ENCODE measurements at places on chromosomes 3 and 15.

DNA sequence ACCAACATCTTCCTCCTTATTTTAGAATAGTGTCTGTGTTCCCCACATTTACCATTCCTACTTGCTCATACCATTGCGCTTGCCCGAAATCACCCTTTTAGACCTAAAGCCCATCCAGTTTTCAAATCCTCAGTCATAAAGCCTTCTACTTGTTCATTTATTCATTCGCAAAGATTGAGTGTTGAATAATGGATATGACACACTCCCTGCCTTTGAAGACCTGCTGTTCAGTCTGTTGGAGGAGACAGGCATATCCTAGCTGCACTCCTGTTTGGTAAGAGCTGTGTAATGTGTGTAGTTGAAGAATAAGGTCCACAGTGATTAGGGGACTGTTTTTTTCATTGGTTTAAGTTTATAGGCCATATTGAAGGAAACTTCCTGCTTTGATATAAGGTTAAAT, 1.7 kb downstream of the CNOT10 start:
- no peak for DNase-seq

GRCh38 chr3:177758126-177758525, 560.8 kb upstream of the TBL1XR1 start:
- no peak for DNase-seq

DNA sequence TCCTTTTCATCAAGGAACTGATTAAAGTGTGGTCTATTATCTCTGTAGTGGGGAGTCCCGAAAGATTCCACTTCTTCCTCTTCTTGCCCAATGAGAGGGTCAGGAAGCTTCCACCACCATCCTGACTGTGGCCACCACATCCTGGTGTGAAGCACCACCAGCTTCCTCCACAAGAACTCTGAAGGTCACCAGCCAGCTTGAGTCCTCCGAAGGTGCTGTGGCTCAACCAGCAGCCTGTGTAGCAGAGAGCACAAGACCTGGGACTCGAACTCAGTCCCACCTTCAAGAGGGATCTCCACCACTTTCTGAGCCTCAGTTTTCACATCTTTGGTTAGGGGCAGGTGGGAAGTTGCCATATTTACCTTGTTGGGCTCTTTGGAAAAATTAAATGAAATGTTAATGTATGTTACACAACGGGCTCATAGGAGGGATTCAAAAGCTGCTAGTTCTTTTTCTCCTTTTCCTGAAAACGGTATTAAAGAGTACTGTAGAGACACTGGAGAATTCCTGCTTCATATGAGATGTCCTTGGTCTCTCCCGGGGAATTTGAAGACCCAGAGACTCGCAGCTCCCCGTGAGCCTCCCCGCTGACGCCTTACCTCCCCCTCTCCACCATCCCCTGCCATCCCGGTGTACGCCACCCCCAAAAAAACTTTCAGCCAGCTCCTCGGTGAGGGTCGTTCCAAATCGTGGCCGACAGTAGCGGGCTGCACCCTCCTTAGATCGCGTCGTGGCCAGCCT, 816 bp upstream of the ACAN start:
- DNase-seq = no peak

DNA sequence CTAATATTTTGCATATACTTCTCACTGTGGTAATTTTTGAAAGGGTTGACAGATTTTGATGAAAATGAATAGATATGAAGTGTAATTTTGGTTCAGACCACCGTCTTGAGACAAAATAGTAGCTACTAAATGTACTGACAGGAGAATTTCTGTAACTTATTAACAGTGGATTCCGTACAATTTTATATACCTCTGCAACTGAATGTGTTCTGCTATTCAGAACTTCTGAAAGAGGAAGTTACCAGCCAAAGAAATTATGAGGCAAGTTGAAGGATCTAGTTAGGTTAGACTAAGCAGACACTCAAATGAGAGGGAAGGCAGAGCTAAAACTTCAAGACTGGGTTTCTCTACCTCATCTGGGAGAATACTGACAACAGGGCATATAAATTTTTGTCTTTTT, 29.4 kb downstream of the GAP43 start:
- no peak for DNase-seq

DNA sequence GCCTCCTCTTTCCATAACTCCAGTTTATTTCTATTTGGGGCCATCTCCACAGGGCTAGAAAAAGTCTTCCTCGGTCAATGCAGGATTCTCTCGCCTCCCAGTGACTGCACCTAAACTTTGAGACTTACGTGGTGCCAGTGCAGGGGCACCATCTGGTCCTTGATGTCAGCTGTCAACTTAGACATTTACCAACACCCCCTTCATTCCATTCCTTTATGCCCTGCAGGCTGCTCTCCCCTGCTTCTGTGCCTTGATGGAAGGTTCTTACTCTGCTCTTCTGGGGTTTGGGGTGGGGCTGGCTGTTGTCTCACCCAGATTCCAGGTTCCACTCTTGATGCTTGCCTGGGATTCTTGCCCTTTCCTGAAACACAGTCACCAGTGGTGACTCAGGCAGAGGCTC, 101.8 kb downstream of the ST8SIA2 start:
- no peak for DNase-seq

DNA sequence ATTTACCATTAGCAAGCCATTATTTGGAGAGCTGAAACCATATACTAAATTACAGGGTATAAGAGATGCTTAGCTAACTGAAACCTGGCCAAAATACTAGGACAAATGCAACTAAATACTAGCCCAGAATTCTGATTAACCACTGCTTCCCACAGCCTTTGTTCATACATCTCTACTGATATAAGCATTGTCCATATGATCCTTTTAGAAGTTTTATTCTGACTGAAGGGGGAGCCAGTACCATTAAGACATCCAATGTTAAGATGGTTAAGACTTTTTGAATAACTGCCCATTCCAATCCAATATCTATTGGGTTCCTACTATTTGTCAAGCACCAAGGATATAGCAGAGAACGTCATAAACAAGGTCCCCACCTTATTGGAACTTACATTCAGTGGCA, 421.3 kb downstream of the FOXP1 start:
- no peak for DNase-seq

DNA sequence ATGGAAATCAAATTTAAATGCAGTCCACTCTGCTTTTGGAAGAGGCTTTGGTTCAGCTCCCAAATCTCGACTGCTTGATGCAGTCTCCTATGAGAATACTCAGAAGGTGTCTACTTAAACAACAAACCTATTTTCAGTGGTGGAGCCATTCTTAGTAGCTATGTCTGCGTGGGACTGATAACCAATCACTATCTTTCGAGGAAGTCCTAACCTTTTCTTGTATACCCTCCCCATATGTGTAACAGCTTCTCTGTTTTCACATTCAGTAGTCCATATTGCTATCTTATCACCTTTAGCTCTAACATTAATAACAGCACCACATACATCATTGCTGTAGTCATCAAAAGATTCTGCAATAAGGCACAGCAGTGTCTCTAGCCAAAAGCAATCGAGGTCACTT, 333.0 kb upstream of the ATP11B start:
- DNase-seq = no peak

DNA sequence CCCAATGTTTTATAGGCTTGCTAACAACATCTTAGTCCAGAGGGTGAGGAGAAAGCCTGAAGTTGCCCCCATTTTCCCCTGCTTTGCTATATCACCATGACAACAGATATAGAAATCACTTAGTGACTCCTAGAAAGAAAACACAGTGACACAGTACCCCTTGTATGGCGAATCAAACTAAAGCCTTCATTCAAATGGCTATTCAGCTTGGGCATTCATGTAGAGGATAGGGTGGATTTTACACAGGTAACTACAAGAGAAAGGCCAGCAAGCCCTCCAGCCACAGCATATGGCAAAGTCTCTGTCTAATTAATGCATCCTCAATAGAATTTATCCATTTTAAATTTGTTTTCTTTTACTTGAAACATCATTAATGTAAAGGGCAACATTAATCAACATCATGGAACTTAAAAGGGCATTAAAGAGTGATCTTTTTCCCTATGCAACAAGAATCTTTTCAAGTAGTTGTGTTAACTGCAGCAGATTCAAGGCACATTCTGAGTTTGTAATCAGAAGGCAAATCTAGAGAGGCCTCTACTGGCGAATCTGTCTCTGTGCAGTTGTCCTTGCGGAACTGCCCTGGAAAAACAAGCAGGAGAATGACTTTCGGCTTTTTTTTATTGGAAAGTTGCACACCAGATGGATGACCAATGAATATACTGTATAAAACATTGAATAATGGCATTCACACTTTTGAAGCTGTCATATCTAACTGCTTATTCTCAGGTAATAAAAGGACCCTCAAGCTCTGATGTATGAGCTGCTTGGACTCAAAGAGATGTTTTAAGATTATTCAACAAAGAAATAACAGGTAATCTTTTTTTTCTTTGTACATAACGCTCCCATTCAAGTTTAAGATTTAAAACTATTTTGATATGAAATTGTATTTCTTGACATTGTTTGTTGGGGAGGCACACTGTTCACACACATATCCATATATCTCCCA, 621.7 kb upstream of the AGTR1 start:
- DNase-seq = no peak

DNA sequence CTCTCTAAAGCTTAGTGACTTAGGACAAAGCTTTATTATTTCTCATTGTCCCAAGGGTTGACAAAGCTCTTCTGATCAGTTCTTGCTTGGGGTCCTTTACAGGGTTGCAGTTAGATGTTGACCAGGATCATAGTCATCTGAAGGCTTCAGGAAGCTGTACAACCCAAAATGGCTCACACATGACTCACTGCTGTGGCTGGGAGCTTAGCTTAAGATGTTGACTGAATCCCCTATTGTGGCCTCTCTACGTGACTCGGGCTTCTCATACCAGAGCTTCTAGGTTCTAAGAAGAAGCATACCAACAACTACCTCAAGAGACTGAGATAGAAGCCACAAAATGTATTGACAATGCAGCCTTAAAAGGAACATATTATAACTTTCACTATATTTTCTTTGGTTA, 569.6 kb upstream of the ROBO2 start:
- no peak for DNase-seq

DNA sequence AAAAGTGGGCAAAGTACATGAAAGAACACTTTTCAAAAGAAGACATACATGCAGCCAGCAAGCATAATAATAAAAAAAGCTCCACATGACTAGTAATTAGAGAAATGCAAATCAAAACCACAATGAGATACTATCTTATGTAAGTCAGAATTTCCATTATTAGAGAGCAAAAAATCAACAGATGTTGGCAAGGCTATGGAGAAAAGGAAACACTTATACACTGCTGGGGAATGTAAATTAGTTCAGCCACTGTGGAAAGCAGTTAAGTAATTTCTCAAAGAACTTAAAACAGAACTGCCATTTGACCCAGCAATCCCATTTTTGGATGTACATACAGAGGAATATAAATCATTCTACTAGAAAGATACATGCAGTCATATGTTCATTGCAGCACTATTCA, 360.7 kb downstream of the NSUN3 start:
- no peak for DNase-seq

DNA sequence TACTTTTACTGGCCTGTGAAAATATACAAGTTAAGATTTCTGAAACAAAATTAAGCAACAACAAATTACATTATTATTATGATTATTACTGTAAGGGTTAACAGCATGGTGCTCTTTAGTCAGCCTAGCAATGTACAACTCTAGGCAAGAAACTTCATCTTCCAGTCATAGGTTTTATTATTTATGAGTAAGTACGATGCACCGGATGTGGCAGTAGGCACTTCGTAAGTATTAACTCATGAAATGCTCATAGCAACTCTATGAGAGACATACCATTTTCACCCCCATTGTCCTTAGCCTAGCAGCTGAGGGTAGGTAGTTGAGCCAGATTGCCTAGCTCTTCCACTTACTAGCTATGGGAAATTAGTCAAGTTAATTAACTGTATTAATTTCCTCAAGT, 68.0 kb upstream of the PTPRG start:
- DNase-seq = no peak

- DNase-seq = no peak
These were observed 88.5 kb upstream of the NANOGP8 start for GRCh38 chr15:35173444-35174118.

GRCh38 chr3:15647611-15648167, 46.1 kb downstream of the BTD start:
- no peak for DNase-seq

DNA sequence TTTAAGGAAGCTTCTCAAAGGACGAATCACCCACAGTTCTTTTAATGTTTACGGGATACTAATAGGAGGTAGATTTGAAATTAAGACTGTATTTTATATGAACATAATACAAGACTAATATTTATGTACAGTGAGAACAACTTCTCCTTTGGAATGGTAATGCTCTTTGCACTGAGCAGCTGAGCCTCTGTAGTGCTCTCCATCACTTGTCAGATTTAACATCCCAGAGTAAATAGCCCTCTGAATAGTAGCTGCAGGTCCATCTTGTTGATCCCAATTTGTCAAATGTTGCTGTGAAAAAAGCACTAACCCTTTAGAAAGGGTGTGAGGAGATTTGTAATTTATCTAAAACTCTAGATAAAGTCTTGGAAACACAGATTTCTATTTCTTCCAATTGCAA, 351.4 kb upstream of the KCNMB2 start:
- no peak for DNase-seq

DNA sequence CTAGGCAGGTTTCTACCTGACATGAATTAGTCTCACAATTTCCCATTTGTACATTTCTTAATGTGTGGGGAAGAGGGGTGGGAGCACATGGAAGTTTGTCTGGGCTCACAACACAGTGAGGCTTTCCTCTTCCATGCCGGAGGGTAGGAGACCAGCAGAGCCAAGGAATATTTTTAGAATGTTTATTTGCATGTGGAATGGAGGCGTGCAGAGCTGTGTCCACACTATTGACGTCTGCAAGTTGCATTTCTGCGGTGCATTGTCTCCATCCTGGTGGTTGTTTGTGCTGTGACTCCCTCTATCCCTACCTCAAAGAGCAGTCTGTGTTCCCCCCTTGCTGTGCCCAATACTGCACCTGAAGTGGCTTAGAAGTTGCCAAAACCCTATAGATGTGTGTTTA, 103.1 kb upstream of the LRTM1 start:
- no peak for DNase-seq

DNA sequence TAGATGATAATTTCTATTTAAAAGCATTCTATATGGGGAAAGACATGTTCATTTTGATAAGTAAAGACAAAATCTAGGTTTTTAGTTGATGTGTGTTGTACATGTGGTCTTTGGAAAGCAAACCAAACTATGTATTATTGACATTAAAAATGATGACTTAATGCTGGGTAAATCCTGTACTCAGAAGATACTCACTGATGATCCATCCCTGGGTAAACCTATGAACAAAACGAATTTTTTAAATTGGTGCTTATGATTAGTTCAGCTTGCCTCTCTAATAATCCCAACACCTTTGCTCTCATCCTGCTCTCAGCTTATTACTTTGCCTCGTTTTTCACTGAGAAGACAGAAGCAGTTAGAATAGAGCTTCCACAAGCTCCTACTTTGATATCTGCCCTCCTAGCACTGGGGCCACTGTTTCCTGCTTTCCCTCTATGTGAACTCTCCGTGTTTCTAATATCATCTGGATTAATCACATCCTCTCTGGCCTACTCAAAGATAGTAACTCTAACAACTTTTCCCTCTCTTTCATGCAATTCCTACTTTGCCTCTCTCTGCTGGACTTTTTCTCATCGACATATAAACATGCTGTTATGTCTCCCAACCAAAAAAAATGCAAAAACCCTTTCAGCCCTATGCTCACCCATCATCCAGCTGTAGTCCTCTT, 29.3 kb downstream of the RARRES1 start:
- no peak for DNase-seq
